Mesenchymal stem cell (in vitro differentiated cells and primary cell): ENCODE measurements at places on chromosomes 12 and 14.

DNA sequence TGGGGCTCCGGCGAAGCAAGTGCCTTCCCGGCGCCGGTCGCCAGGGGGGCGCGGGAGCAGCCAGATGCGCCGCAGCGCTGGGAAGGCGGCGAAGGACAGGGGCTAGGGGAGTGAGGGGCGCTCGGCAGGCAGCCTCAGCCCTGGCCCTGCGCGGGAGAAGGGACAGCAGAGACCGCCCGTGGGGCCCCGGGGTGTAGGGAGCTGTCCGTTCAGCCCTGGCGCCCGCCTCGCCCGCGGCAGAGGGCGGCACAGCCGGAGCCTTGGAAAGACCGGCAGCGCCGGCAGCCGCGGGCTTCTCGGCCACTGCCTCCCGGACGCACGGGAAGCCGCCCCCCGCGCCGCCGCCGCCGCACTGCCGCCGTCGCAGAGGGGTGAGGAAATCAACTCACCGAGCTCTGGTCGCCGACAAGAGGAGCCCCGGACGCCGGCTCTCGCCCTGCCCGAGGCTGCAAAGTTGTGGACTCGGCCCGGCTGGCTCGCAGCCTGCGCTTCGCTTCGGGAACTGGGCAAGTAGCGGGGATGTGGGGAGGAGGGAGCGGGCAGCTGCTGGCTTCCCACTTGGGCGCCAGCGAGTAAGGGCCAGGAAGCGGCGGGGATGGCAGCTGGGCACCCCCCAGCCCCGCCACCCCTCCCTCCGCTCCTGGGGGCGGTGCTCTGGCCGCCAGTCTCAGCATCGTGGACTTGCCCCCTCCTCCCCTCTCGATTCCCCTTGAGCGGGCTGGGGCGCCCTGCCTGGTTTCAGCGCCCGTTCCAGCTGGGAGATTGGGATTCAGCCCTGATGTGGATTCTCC is at the start of gene ZDHHC22:
ZDHHC22 (minus strand) TSS at position 578 of the 791 bp plus-strand sequence. CDS start 2,053 bp downstream, outside the sequence.
- H3K4me3 ChIP-seq: no peak within 1 kb of the TSS
- no peaks in the 10 kb centered on the region for H3K36me3 ChIP-seq
- peak; percentile 44 for DNase-seq
- H3K27me3 ChIP-seq: peaks cover 93% of the 10 kb centered on the region

DNA sequence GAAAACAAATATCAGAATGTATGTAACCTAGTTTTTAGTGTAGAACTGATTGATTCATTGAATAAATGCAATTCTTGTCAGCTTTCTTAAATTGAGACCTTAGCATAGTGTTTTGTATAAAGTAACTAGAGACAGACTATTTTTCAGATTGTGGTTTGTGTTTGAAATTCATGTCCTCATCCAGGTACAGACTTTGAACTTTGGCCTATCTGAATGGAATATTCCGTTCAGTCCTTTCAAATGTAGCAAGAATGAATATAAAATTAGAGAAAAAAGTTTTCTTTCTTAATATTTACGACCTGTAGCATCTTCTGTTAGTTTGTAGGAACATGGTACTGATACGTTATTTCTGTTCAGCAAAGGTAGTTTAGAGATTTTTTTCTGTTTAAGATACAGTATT is 378.4 kb upstream of the RGS6 start:
- H3K4me3 ChIP-seq: no peak overlapping the region
- DNase-seq: no peak
- H3K36me3 ChIP-seq: no peaks in the 10 kb centered on the region
- no peak overlapping the region for H3K27ac ChIP-seq
- H3K4me1 ChIP-seq: peaks cover 1% of the 10 kb centered on the region
- H3K27me3 ChIP-seq: no peaks in the 10 kb centered on the region

GRCh38 chr12:45098766-45099165 is 47.9 kb upstream of the DBX2 start:
- H3K4me3 ChIP-seq: no peak overlapping the region
- DNase-seq: no peak
- H3K36me3 ChIP-seq: no peaks in the 10 kb centered on the region
- H3K27ac ChIP-seq: no peak overlapping the region

GRCh38 chr12:79414252-79414651 is 276.5 kb downstream of the PAWR start:
- H3K4me1 ChIP-seq: peaks cover 4% of the 10 kb centered on the region
- H3K36me3 ChIP-seq: no peaks in the 10 kb centered on the region
- H3K4me3 ChIP-seq: no peak overlapping the region
- H3K27ac ChIP-seq: no peak overlapping the region

GRCh38 chr12:106297681-106298080 is 4.9 kb upstream of the TCP11L2 start:
- H3K36me3 ChIP-seq: no peaks in the 10 kb centered on the region
- H3K27me3 ChIP-seq: no peaks in the 10 kb centered on the region
- H3K27ac ChIP-seq: no peak overlapping the region
- no peak overlapping the region for H3K4me3 ChIP-seq
- no peak for DNase-seq

DNA sequence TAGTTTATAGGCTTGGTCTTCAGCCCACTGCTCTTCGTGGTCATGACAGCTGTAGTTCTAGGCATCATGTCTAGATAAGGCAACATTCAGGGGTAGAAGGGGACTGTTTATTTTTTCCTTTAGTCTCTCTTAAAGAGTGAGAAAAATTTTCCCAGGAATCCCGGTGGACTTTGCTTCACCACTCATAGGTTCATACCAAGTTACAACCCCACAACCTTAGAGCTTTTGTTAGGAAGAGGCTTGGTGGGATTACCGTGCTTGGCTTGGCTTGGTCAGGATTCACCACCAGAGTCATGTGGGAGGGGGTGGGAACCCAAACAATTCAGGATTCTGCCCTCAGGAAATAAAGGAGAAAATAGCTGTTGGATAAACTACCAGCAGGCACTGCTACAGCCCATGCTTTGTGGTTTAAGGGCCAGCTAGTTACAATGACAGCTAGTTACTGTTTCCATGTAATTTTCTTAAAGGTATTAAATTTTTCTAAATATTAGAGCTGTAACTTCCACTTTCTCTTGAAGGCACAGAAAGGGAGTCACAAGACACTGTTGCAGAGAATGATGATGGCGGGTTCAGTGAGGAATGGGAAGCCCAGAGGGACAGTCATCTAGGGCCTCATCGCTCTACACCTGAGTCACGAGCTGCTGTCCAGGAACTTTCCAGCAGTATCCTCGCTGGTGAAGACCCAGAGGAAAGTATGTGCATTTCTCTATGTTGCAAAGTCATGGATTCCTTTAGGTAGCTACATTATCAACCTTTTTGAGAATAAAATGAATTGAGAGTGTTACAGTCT is 25.9 kb upstream of the PAPLN start:
- H3K4me1 ChIP-seq: peaks cover 2% of the 10 kb centered on the region
- no peak overlapping the region for H3K4me3 ChIP-seq
- DNase-seq: no peak
- H3K27ac ChIP-seq: no peak overlapping the region
- H3K36me3 ChIP-seq: peaks cover 28% of the 10 kb centered on the region
- no peaks in the 10 kb centered on the region for H3K27me3 ChIP-seq

GRCh38 chr14:94171208-94171607 is 2.9 kb upstream of the PPP4R4 start:
- H3K27me3 ChIP-seq: peaks cover 21% of the 10 kb centered on the region
- no peaks in the 10 kb centered on the region for H3K36me3 ChIP-seq
- peaks cover 14% of the 10 kb centered on the region for H3K4me1 ChIP-seq
- no peak for DNase-seq
